ENCODE measurements at places on chromosomes 3 and 15.

DNA sequence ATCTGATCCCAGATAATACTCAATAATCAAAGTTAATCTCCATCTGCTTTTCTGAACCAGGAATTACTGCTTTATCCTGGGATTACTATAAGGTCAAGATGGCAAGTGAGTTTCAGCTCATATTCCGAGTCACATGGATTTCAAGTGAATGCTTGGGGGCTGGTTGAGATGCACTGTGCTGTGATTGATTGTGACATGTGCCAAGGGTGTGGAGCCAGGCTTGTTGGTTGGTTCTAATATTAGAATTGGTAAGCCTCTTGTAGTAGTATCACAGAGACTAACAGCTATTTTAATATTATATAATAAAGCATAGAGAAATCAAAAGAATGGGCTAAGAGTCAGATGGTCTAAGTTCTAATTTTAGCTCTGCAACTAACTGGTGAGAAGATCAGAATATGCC is 74.2 kb upstream of the ICE2 start:
- DNase-seq = no peak

DNA sequence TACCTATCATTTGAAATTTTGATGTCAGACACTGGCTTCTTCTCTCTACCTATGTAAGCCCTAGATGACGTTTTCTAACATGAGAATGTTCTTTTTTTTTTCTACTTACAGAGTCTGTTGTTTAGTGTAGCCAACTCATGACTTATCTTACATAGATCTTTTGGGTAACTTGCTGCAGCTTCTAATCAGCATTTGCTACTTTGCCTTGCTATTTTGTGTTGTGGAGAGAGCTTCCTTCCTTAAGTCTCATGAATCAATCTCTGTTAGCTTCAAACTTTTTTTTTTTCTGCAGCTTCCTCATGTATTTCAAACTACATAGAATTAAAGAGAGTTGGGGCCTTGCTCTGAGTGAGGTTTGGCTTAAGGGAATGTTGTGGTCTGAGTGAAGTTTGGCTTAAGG is 568.7 kb upstream of the BCHE start:
- DNase-seq = no peak

GRCh38 chr3:196193133-196193735 is 18.0 kb downstream of the ZDHHC19 start:
- DNase-seq = no peak

GRCh38 chr3:42518800-42519567 is 16.5 kb downstream of the VIPR1 start:
- peak; percentile 42 for DNase-seq

GRCh38 chr3:39485547-39485946 is 18.1 kb downstream of the MOBP start:
- no peak for DNase-seq

- DNase-seq = no peak
These were observed 173.6 kb downstream of the UBE2E2 start for GRCh38 chr3:23376516-23377248.

DNA sequence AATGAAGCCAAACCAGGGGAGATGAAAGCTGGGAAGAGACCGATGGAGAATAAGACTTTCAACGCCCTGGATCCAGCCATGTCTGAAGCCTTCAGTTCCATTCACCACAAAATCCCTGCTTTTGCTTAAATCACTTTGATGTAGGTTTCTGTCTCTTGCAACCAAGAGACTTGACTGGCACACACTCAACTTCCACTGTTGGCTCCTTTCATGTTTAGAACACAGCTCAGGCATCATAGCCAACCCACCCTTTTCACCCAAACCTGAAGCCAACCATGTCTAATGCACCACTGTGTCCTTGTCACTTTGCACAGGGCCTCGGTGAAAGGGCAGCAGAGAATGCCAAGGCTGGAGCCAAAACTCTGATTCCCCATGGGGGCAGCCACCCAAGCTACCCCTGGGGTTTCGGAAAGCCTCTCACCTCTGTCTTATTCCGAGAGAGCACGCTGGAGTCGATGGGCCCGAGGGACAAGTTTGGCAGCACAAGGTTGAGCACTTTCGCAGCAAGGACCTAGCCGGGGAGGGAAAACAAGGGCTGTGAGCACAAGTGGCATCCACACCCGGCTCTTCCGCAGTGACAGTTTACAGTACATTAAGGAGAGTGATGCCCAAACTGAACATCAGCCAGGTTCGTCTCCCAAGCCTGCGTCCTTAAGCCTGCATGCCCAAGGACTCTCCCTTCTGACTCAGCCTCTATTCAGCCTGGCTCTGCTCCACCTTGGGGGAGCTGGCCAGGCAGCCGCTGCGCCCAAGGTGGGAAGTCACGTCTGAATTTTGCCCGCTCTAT is 37.6 kb downstream of the ABTB1 start:
- DNase-seq = no peak

- DNase-seq = no peak
These were observed 63.4 kb downstream of the CYP19A1 start for GRCh38 chr15:51274956-51275355.

DNA sequence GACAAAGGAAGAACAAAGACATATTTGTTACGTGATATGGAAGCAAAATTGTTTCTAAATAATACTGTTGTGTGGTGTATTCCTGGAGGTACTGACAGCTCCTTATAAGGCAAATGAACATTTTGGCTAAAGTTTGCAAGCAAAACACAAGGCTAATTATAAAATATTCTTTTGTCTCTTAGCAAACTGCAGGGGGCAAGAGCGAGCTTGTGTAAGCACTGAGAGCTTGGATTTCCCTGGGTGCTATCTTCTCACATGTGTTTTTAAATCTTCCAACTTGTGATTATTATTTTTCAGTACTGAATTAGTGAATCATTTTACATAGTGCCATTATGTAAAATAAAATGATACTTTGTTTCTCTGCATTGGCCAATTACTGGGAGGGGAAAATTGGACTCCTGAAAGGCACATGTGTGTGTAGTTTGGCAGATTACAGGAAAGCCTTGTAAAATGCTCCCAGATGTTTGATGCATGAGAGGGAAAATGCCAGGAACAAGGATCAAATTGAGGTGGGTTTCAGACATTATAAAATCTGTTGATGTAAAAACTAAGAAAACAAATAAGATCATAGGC is 611.5 kb downstream of the AGBL1 start:
- no peak for DNase-seq

- no peak for DNase-seq
These were observed 159.8 kb upstream of the MITF start for GRCh38 chr3:69579306-69580041.

DNA sequence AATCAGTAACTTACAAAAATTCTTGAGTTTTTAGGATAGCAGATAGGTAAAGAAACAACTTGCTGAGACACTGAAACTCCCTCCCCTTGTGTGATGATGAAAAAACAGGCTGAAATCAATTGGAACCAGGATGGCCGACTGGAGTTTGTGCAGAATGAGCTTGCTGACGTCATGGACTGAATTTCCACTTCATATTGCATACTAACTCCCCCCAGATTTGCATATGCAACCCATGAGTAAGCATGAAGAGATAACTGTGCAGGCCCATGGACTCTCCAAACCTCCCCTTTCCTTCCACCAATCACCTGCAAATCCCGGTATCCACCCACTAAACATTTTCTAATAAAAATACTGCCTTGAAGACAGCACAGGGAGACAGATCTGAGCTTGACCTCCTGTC is 82.0 kb upstream of the SCN5A start:
- DNase-seq = no peak

DNA sequence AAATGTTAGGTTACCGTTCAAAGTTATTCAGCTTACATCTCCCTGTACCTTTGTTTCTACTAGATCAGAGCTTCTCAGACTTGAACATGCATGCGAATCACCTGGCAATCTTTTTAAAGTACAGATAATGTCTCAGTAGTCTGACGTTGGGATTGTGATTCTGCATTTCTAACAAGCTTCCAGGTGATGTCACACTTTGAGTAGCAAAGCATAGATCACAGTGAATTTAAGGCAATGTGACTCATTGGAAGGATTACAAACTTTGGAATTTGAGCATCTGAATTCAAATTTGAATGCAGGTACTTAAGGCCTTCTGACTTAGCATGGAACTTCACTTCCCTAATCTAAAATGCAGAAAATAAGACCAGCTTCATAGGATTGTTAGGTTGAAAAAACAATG is 10.8 kb upstream of the ZMAT3 start:
- no peak for DNase-seq

DNA sequence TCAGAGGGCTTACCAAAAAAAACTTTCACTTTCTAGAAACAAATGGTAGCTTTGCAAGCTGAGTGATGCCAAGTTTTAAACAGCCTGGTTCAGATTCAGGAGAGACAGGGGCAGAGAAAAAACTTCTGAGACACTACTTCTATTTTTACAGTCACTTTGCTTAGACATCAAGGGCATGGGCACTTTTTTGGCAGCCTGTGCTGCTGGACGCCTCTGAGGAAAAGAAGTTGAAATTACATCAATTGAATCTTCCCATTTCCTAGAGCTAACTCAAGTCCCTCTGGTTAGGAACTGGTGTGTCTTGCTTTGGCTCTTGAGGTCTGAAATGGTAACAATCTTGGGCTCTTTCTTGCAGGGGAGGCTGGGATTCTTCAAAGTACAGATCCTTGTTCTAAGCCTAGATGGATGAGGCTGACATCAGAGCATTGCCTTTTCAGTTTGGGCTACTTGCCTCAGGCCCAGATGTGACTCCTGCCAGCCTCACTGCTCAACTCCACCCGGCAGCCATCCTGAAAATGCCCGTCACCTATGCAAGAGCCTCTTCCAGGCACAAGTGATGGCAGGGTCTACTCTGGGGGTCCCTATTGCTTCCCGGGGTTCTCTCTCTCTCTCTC is 357.5 kb downstream of the FOXP1 start:
- DNase-seq = peak; percentile 27

DNA sequence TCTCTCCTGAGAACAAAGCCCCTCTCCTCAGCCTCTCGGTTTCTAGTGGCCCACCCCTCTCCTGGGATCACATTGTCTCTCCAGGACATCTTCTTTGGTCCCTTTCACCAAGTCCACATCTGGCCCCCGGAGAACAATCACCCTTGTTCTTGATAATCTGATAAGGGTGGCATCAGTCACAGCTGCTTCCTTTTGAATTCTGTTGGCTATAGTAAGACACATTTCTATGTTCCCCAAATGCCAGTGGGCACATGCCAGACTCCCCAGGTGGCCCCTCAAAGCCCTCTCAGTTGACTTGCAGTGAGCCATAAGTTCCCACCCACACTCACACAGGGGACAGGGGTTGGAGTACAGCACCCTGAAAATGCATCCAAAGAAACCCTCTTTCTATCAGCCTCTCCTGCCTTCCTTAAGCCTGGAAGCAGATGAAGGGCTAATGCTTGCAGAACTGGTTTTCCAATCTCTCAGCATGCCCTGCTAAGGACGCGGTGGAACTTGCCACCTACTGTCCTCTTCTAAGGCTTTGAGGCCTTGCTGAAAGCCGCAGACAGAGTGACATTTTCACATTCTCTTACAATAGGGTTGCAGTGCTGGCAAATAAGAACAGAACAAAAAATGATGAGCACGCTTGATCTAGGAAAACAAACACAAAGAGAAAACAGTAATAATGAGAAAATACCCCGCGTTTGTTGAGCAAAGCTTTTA is 101.3 kb upstream of the SLCO3A1 start:
- no peak for DNase-seq

DNA sequence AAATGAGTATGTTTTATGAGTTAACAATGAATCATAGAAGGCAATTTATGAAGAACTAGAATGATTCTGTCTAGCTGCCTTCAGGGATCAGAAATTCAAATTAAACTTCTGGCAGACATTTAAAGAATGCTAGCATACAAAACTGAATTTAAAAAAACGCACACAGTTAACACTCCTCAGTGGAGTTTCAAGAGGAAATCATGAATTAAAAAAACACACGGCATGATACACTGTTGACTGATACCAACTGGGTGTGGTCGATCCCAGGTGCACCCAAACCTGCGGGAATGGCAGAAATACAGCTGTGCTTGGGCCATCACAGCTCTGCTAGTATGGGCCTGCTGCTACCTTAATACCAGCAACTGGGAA is 526.0 kb downstream of the FOXP1 start:
- no peak for DNase-seq

DNA sequence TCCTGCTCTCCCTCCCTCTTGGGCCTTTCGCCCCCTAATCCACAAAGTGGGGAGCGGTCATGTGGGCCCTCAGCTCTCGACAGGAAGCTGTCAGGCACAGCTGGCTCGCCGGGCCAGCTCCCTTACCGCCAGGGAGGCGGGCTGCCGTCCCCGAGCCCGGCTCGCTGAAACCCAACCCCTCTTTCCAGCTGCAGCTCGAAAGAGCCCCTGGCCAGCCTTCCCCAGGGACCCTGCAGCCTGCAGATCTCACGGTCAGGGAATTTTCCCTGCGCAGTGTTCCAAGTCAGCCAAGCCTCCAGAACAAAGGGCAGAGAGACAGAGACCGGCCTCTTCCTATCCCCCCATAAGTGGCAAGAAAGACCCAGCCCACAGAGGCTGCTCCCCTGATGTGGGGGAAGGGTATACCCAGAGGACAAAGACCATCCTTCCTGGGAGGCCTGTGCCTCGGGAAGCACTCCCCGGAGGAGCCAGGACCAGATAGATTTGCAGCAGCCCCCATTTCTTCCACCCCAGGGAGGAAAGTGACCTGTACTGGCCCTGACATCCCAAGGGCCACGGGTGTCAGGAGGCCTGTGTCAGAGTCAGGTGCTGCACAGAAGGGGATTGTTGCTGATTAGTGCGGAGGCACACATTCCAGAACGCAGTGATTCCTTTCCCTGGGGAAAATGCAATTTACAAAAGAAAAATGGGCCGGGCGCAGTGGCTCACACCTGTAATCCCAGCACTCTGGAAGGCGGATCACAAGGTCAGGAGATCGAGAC is 32.6 kb downstream of the MAGEF1 start:
- no peak for DNase-seq

- no peak for DNase-seq
These were observed 315.9 kb downstream of the LSAMP start for GRCh38 chr3:116129187-116129946.

GRCh38 chr3:17033516-17034168 is 148.9 kb downstream of the PLCL2 start:
- DNase-seq = peak; percentile 16

DNA sequence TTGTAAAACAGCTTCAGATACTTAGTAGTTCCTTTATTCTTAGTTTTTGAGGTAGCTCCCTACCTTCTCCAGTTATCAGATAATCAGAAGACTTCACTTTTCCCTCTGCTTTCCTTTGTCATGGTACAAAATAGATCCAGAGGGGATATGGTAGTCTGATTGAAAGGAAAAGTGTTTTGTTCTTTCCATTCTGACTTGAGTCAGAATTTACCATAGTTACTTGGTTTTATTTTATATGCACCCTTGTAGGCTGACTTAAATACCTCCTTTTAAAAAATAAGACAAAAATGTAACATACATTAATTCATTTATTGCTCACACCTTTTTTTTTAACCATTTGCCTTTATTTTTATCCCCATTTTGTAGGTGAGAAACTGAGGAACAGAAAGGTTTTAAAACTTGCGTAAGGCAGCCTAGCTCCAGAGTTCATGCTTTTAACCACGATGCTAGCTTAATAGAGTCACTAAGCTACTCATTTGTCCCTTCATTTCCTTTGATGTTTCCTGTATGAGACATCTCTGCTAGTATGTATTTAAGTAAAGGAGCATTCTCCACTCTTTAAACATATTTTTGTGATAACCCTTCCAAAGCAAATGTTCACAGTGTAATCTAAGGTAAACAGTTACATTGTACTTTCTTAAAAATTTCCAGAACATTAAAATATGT is 187.5 kb downstream of the KLHL25 start:
- DNase-seq = no peak
